Effector memory CD8-positive, alpha-beta T cell (primary cell): ENCODE measurements at places on chromosomes 1 and 21.

GRCh38 chr1:186722711-186723309 is 42.6 kb upstream of the PTGS2 start:
- H3K4me3 ChIP-seq = no peak overlapping the region
- DNase-seq = no peak
- no peaks in the 10 kb centered on the region for H3K36me3 ChIP-seq
- H3K27ac ChIP-seq = no peak overlapping the region
- H3K4me1 ChIP-seq = no peaks in the 10 kb centered on the region
- H3K27me3 ChIP-seq = no peaks in the 10 kb centered on the region

GRCh38 chr1:224087286-224087794 is 26.6 kb upstream of the FBXO28 start:
- H3K27ac ChIP-seq = no peak overlapping the region
- H3K4me1 ChIP-seq = no peaks in the 10 kb centered on the region
- DNase-seq = no peak
- H3K4me3 ChIP-seq = no peak overlapping the region
- no peaks in the 10 kb centered on the region for H3K36me3 ChIP-seq

DNA sequence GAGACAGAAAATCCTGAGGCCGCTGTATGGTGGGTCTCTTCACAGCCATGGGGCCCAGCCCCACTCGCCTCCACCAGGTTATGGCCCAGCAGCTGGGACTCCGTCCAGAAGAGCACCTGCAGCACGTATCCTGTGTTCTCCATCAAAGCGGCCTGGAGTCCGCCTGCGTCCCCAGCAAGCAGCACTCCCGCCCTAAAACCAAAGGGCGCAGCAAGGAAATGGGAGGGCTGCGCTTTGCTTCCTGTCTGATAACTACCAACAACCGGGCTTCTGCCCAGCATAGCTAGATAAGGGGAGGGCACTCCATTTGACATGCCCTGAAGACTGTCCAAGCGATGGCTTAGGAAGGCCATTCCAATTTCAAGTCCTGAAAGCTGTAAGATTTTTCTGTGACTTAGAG is 119.9 kb downstream of the KCNJ15 start:
- no peak overlapping the region for H3K27ac ChIP-seq
- peak overlapping the region; percentile 34 for H3K4me3 ChIP-seq
- no peaks in the 10 kb centered on the region for H3K4me1 ChIP-seq
- DNase-seq = no peak
- no peaks in the 10 kb centered on the region for H3K36me3 ChIP-seq

- DNase-seq = no peak
- peaks cover 40% of the 10 kb centered on the region for H3K4me1 ChIP-seq
- H3K4me3 ChIP-seq = peak overlapping the region; percentile 31
- H3K27me3 ChIP-seq = no peaks in the 10 kb centered on the region
These were observed 5.1 kb upstream of the SLAMF7 start for GRCh38 chr1:160733898-160734297.

DNA sequence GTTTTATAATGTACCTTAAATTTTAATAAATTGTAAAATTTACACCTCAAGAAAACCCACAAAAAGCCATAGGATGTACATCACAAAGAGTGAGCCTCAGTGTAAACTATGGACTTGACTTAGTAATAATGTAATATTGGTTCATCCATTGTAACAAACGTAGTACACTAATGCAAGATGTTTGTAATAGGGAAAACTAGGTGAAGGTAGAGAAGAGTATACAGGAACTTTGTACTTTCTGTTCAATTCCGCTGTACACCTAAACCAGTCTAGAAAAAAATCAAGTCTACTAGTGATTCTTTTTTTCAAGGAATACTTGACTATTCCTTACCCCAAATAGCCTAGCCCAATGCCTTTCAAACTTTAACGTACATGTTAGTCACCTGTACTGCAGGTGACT is 222.3 kb upstream of the FGGY start:
- H3K27ac ChIP-seq = no peak overlapping the region
- no peaks in the 10 kb centered on the region for H3K27me3 ChIP-seq
- H3K4me3 ChIP-seq = no peak overlapping the region
- H3K36me3 ChIP-seq = peaks cover 2% of the 10 kb centered on the region
- no peak for DNase-seq
- peaks cover 32% of the 10 kb centered on the region for H3K4me1 ChIP-seq

DNA sequence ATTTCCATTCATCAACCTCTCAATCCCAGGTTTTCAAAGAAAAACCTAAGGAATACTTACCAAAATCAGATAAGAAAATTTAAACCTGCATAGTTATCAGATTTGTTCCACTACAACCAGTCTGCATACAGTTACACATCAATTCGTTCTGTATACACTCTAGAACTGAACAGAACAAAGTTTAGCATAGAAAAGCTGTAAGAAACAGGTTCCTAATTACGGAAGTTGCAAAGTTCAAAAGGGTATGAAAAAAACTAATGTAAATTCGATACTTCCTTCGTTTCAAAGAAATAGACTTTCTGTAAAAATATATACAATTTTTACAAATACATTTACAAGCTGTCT is 3.1 kb downstream of the MCL1 start:
- peaks cover 65% of the 10 kb centered on the region for H3K4me1 ChIP-seq
- no peak for DNase-seq
- no peaks in the 10 kb centered on the region for H3K27me3 ChIP-seq
- H3K27ac ChIP-seq = peak overlapping the region; percentile 99
- peaks cover 94% of the 10 kb centered on the region for H3K36me3 ChIP-seq

DNA sequence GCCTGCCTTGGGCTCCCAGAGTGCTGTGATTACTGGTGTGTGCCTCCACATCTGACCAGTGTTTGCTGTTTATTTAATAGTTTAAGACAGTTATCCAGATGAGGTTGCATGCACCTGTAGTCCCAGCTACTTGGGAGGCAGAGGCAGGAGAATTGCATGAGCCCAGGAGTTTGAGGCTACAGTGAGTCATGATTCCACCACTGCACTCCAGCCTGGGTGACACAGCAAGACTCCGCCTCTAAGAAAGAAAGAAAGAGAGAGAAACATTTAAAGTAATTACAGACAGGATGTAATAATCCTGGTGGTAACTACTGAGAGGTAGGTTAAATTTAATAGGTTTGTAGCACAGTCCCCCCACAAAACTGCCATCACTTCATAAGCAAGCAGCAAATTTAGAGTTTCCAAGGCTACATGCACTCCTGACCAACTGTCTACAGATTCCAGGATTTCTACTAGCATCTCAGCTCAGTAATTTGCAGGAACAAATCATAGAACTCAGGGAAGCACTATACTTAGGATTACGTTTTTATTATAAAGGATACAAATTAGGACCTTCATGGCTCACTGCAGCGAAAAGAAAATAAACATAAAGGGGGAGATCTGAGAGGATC is 89.6 kb downstream of the PKN2 start:
- H3K27me3 ChIP-seq = no peaks in the 10 kb centered on the region
- peaks cover 15% of the 10 kb centered on the region for H3K4me1 ChIP-seq
- no peak for DNase-seq
- H3K27ac ChIP-seq = no peak overlapping the region
